Sigmoid colon (tissue), 7 donors: ENCODE measurements at places on chromosomes 5 and 9. TPM values are rescaled to one million over a fixed set of nuclear protein-coding genes. Genes with fewer than 3 reads are reported as not detected.

Gene FOXE1
- not detected for total RNA-seq

DNA sequence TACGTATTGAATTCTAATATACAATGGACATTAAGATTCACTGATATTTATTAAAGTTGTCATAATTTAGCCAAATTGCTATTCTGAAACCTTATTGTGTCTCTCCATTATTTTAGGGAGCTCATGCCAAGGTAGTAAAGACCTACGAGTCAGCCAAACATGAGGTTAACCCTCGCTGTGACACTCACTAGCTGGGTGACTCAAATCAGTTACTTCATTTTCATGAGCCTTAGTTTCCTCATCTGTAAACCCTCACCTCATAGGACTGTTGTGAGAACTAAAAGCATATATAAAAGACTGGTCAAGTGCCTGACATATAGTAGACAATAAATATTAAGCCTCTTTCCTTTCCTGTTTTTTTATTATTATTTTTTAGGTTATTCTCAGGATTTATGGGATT lies 44.0 kb upstream of the PCA3 start:
- DNase-seq, result no peak

DNA sequence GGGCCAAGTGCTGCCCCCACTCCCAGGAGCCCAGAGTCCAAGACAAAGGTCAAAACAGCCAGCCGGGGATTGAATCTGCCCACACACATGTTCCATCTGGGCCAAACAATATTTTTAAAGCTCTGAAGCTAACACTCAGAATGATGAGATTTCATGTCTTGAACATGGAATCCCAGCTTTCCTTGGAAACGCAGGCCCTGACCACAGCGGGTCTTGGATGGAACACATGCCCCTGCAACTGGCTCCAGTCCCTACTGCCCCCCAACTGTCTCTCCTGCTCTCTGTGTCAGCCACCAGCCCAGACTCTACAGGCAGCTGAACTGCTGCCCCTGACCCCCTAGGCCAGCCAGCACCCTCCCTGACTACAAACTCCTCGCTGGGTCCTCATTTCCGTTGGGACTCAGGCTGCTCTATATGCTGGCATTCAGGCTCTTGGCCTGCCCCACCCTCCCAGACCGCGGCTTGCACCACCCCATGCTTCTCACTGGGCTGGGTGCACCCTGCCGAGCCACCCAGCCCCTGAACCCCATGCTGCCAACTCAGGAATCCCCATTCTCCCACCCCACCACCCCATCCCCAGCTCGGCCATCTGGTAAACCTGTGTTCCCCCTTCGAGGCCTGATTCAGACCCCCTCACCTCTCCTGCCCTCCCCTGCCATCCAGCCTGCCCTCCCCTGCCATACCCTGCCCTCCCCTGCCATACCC lies 71.7 kb downstream of the ADAMTS2 start:
- peak; percentile 60 for DNase-seq

GRCh38 chr5:174596429-174596828 lies 128.0 kb upstream of the MSX2 start:
- no peak for DNase-seq

Gene FOXI1
- not detected for total RNA-seq

DNA sequence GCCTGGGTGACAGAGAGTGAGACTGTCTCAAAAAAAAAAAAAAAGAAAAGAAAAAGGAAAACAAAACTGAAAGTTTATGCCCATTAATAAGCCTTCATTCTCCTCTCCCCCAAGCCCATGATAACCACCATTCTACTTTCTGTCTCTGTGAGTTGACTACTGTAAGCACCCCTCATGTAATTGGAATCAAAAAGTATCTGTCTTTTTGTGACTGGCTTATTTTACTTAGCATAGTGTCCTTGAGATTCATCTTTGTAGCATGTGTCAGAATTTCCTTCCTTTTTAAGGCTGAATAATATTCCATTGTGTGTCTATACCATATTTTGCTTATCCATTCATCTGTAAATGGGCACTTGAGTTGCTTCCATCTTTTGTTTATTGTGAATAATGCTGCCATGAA lies 14.0 kb upstream of the TMEM171 start:
- no peak for DNase-seq

Gene TLR4
- 24.6 TPM for total RNA-seq

Gene COL15A1
- total RNA-seq, result 21.4 TPM

Gene TMEM215
- total RNA-seq, result not detected

Gene RC3H2
- total RNA-seq, result 43.8 TPM

DNA sequence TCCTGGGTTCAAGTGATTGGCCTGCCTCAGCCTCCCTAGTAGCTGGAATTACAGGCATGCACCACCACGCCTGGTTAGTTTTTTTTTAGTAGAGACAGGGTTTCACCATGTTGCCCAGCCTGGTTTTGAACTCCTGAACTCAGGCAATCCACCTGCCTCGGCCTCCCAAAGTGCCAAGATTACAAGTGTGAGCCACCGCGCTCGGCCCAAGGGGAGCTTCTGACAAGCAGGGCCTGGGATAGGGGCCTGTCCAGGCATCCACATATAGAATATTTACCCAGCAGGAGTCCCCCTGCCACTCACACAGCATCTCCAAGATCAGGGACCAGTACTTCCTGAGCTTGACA lies 10.1 kb downstream of the IRF1 start:
- DNase-seq, result peak; percentile 42

GRCh38 chr9:124267271-124267807 lies 9.6 kb downstream of the NEK6 start:
- DNase-seq, result no peak

Gene TAL2
- total RNA-seq, result not detected

Gene CAMK4
- 1.2 TPM for total RNA-seq

Gene TRIP13
- total RNA-seq, result not detected

DNA sequence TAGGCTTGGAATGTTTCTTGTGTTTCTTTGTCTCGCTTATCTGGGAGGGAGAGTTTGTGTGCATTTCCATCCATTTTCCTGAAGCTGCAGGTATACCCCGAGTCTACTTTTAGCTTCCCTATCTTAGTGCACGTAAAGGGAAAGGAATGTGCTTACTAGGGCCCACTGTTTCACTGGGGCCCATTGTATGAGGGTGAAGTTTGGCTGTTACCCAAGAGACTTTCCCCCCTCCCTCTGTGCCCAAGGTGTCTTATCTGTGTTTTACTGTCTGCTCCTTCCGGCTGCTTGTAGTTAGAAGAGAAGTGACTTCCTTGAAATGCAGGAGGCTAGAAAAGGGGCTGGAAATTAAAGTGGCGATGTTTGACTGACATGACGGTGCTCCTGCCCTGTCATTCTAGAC lies 12.1 kb upstream of the BTNL3 start:
- no peak for DNase-seq

DNA sequence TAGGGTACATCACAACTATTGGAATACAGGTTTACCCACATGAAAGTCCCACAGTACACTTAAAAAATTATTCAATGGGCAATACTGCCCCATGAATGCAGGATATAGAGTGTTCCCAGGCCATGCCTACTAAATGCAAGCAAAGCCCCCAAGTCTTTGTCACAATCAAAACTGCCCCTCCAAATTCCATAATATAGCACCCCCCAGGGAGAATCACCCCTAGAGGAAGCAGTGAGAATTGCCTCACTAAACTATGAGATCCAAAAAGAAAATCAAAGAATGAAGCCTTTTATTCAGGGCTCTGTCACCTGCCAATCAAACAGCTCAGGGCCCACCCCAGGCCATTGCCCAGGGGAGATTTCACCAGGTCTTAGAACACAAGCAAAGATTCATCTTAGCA lies 90.8 kb downstream of the ATPSCKMT start:
- DNase-seq, result no peak

DNA sequence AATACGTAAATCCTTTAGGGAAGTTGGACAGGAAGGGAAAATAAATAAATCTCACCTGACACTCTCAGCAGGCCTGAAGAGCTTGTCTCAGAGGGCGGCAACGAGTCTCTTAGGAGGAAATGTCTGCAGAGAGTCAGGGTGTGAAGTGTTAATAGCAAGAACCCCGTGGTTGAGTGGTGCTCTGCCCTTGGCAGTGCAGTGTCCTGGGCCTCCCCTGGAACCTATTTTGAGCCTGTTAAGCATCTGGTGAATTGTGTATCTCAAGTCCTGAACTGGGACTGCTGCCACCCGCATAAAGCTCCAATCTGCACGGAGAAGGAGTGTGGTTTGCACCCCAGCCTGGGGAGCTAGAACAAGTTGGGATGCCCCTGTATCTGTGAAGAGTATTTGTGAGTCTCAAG lies 211.8 kb downstream of the GOLPH3 start:
- no peak for DNase-seq

Gene LCN6
- 7.3 TPM for total RNA-seq

- no peak for DNase-seq
Measured at GRCh38 chr5:124954784-124955183, 208.3 kb upstream of the ZNF608 start.

- no peak for DNase-seq
Measured at GRCh38 chr5:14296533-14297331, 153.6 kb downstream of the TRIO start.

DNA sequence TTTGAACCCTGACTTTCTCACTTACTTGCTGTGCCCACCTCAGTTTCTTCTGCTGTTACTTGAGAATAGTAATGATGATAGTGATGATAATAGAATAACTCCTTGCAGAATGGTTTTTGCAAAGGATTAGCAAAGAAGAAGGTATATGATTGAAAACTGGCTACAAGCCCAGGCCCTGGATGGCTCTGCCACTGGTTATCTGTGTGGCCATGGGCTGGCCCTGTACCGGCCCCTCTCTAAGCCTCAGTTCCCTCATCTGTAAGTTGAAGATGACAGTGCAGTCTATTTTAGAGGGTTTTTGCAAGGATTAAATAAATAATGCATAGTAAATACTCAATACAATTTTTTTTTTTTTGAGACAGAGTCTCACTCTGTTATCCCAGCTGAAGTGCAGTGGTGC lies 6.2 kb downstream of the TTLL11 start:
- no peak for DNase-seq

DNA sequence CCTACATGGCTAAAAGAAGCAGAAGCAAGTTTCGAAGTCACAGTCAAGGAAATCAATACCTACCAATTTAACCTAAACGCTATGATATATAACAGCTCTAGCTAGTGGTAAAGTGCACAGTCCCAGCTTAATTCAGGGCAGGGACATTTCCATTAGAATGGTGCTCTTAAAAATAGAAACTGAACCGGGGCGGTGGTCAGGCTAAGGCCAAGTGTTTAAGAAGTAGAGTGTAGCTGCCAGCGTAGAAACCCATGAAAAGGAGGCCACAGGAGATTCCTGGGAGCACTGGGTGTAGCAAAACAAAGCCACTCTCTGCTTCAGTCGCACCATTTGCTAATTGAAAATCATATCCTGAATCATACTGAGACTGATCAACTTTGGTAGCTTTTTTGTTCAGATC lies 28.8 kb downstream of the PPIC start:
- DNase-seq, result no peak

- peak; percentile 10 for DNase-seq
Measured at GRCh38 chr5:175679411-175679810, 21.5 kb downstream of the HRH2 start.

DNA sequence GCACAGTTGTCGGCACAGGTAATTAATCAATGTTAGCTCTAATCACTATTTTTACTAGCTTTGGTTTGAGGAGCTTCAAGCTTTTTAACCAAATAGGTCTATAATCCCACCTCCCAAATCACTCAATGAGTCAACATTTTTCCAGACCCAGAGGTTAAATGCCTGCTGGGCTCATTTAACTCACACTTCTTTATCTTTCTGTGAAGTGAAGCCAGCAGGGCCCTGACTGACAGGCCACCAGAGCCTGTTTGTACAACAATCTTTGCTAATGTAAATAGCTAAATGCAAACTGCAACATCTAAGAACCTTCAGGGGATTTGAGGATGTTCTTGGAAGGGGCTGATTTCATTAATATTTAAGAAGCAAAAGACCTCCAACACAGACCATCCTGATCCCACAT lies 98.4 kb upstream of the NREP start:
- no peak for DNase-seq

Gene NR2F1-AS1
- total RNA-seq, result 6.7 TPM

Gene SEMA5A
- 2.8 TPM for total RNA-seq

DNA sequence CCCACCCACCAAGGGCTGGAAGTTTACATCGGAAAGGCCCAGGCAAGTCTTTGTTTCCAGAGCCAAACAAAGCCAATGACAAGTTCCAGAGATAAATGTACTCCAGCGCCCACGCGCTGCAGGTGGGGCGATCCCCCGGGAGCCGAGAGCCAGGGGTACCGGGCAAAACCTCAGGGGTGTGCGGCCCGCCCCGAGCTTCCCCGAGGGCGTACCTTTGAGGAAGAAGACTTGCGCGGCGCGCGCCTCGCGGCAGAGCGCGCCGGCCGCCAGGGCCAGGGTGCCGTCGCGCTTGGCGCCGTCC lies 671 bp downstream of the DUSP1 start:
- no peak for DNase-seq

Gene PCA3
- total RNA-seq, result not detected

DNA sequence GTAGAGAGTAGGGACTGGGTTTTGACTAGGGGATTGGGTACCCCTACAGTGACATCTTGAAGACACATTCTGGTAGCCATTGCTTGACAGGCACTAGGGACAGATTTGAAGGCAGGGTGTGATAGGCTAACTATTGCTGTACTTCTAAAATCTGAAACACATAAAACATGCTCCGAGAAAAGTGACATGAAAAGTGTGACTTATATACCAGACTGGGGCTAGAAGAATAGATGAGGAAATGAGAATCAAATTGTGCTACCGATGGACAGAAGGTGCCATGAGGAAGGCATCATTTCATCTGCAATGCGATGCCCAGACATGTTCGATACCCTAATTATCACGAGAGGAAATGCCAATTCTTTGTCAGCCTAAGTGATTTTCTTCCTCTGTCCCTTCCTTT lies 475.8 kb downstream of the SPOCK1 start:
- DNase-seq, result no peak

- DNase-seq, result no peak
Measured at GRCh38 chr9:93859431-93860215, 95.5 kb downstream of the BARX1 start.

- DNase-seq, result peak; percentile 60
Measured at GRCh38 chr5:1763548-1763911, 36.1 kb downstream of the MRPL36 start.

DNA sequence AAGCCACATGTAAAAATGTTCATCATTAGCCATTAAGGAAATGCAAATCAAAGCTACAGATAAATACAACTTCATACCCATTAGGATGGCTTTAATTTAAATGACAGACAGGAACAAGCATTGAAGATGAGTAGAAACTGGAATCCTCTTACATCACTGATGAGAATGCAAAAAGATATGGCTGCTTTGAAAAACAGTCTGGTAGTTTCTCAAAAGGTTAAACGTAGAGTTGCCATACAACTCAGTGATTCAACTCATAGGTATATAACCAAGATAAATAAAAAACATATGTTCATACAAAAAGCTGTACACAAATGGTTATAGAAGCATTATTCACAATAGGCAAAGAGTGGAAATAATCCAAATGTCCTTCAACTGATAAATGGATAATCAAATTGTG lies 228.8 kb upstream of the ZNF462 start:
- no peak for DNase-seq

GRCh38 chr9:127124111-127124531 lies 1.7 kb upstream of the ANGPTL2 start:
- peak; percentile 60 for DNase-seq

DNA sequence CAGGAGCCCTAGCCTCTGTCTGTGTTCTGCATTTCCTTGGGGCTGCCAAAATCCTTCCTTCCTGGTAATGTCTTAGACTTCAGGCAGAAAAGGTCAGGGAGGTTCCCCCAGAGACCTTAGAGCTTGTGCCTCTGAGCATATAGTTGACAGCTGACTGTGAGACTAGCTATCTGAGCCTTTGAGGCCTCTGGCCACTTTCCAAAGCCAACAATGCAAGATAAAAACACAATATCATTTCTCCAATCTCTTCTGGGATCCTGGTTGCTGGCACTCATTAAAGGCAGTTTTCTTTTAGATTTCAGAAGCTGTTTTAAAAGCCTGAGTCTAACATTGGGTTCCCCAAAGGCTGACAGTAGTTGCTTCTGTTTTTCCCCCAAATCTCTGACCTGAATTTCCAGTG lies 13.2 kb upstream of the GLRA1 start:
- DNase-seq, result no peak
